ENCODE measurements at places on chromosomes 11 and 22.

- DNase-seq: peak; percentile 19
Measured at GRCh38 chr22:29625090-29625825, 21.8 kb downstream of the NF2 start.

GRCh38 chr11:130671801-130672700, 223.6 kb downstream of the ADAMTS15 start:
- no peak for DNase-seq

DNA sequence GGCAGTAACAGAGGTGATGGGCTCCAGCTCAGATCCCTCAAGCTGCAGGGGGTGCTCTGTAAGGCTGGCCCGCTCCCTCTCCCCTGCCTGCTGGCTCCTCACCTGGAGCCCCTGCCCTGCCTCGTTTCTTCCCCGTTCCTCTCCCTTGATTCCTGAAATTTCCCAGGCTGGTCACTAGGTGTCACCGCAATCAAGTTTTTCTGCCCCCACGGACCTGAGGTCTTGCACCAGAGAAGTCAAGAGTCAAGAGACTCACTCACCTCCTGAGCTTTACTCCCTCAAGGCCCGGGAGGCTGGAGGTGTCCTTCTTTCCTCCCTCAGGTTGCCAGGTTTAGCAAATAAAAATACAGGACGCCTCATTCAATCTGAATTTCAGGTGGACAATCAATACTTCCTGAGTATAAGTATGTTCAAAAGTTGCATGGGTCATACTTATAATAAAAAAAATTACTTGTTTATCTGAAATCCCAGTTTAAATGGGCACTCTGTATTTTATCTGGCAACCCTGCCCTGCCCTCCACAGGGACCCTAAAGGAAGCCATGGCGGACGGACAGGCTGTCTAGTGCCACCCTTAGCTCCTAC, 69.2 kb downstream of the SCUBE1 start:
- DNase-seq: peak; percentile 13

DNA sequence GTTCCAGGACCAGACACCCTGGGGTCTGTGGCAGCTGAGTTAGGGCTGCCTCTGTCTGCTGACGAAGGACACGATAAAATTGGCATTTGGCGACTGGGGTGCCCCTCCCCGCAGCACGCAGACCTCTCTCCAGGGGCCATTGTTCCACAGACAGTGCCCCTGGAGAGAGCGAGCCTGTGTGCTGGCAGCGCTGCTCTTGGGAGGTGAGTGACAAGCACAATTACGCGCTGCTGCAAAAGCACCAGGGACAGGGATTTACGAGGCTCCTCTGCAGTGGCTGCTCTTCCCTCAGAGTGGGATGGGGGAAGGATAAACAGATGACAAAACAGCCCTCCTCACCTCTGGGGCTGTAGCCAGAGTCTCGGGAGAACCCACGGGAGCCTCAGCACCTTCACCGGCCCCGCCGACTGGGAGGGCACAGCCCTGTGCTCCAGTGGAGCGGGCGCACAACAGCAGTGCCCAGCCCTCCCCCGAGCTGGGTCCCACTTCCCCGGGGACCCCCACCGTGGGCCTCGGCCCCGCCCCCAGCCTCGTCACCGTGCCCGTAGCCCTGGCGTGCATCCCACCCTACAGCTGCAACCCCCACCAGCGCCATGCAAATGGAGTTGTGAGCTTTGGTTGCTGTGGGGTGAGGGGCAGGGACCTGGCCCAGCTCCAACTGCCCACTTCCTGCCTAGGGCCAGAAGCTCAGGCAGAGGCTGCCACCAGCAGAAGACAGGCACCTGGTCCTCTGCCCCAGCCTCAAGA, 19.6 kb downstream of the CHID1 start:
- DNase-seq: peak; percentile 85

DNA sequence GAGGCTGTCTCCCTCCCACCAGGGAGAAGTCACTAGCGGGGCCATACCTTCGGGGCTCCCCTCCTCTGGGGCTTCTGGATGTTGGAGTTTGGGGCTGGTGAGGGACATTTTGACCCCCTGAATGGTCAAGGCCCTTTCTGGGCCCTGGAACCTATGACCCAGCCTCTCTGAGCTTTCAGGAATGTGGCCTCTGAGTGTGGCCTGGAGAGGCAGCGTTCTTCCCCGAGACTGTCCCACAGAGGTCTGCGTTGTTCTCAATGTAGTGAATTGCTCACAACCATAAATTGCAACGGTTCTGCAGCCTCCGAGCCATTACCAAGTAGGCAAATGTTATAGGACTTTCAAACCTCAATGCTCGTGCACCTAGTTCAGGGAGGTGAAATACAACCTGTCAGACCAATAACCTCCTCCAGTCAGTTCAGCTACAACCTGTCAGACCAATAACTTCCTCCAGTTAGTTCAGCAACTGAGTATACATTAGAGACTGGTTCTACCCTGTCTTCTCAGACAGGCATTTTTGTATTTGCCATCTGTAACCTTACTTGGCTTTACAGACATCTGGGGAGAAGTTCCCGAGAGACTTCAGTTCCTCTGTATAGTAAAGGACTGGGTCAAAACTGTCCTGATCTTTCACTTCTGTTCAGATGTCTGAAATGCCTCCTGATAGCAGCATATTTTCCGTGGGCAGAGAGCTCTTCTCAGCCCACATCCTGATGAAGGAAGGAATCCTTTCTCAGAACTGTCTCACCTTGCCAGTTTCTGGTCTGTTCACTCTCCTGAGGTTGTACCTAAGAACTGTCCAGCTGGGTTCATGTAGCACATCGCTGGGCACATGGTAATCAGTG, 34.2 kb downstream of the MICAL2 start:
- DNase-seq: no peak

- DNase-seq: no peak
Measured at GRCh38 chr11:46302866-46303265, 25.4 kb downstream of the CREB3L1 start.

- DNase-seq: no peak
Measured at GRCh38 chr11:127376301-127376700, 375.7 kb upstream of the KIRREL3 start.

GRCh38 chr22:20741634-20742581, 32.0 kb upstream of the SERPIND1 start:
- DNase-seq: peak; percentile 66

DNA sequence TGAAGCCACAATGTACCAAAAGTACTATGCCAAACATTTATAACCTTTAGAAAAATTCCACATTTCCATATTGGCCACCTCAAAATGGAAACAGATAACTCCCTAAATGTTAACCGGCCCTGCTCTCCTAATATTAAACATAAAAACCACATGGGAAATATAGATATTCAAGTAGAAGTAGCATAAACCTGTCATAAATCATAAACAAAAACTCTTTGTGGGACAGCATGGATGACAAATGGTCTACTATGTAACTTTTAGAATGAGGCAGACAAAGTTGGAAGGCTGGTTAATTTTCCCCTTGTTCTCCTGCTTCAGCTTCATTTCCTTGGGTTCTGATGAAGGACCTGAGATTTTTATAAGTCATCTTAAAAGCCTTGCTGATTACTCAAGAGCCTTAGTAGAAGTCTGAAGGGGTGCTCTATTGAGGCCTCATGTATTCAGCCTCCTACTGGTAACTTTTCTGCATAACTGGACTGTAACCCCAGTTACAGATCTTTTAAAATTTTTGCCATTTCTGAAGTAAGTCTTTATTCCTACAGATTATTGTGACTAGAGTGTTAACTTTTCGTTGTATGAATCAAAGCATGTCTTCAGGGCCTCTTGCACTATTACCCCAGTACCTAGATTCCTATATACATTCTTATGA, 116.4 kb downstream of the STIM1 start:
- DNase-seq: no peak

- DNase-seq: peak; percentile 67
Measured at GRCh38 chr22:21026783-21027692, 5.3 kb downstream of the SLC7A4 start.

GRCh38 chr11:95070471-95070870, 3.8 kb downstream of the SRSF8 start:
- DNase-seq: no peak

- DNase-seq: peak; percentile 87
Measured at GRCh38 chr11:119832202-119832935, 103.4 kb upstream of the NECTIN1 start.

GRCh38 chr11:2346586-2347307, 30.4 kb upstream of the CD81 start:
- no peak for DNase-seq

DNA sequence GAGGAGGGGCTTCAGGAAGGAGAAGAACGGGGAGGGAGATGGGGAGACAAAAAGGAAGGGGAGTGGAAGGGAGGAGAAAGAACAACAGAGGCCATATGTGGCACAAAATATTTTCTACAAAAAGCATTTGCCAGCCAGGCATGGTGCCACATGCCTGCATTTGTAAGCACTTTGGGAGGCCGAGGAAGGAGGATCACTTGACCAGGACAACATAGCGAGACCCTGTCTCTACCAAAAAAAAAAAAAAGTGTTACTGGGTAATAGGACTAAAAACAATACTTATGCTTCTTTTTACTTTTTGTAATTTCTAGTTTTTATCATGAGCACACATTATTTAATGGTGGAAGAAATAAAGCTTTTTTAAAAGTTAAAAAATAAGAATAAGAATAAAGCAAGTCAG, 5.3 kb downstream of the FAM168A start:
- no peak for DNase-seq

DNA sequence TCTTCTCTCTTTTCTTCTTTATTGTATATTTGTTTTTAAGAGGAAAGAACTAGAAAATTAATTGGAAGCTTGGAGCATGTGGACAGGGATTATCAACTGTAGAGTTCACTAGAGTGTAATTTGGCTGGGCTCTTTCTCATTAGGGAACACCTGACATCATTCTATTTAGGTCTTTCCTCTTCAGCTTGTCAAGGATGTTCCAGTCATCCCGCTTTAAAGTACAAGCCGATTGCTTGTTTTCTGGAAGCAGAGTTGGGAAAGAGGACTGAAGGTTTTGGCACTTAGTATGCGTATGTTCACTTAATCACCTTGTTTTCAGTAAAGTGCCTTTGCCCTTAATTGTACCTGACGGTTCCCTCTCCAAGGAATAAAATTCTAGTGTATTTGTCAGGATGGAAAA, 111.6 kb downstream of the WNT11 start:
- no peak for DNase-seq

GRCh38 chr11:65340226-65340625, 6.6 kb downstream of the DPF2 start:
- DNase-seq: no peak

DNA sequence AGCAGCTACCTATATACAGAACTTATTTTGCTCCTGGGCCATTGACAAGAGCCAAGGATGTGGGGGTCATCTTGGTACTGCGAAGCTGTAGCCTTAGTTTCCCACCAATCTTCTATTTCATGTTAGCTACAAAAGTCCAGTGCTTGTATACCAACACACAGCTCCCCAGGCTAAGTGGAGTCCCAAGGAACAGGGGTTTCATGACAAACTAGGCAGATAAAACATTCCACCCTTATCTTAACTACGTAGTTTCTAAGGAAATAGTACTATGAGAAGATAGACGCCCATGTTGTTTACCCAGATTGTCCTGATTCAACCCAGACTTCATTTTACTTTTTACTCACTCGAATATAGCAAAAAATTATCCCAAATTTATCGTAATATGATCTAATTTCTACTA, 218.5 kb downstream of the DYNC2H1 start:
- DNase-seq: no peak

- DNase-seq: no peak
Measured at GRCh38 chr11:28323621-28324020, 215.4 kb downstream of the METTL15 start.

DNA sequence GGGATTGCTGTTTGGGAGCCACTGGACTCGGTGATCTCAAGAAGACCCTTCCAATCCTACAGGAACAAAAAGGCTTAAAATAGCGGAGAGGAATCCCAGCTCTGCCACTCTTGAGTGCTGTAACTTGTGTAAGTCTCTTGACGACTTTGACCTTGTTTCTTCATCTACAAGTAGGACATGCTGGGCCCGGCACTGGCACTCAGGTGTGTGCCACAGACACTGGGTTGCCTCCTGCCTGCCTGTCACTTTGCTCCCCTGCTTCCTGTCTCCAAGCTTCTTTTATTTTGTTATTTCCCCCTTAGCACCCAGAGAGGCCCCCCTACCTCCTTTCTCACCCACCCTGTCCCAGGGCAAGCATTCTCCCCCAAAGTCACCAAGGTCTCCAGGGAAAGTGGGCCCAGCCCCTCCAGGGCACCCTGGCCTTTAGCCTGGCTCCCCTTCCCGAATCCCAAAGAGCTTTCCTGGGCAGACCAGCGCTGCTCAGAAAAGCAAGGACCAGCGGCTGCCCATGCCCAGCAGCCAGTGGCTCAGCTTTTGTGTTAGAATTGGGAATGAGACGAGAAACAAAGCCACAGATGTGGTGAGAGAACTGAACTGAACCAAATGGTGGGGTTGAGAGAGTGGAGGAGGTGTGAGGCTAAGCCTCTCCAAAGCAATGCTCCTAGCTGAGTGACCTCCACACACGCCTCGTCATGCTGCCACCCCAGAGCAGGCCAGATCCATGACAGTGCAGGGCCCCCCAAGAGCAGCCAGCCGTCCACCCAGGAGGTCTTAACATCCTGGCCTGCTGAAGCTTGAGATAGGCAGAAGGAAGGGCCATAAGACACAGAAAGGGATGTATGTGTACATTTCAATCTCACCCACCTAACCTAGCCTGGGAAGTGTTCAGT, 4.5 kb downstream of the TRIM29 start:
- no peak for DNase-seq

- DNase-seq: no peak
Measured at GRCh38 chr11:66999555-66999954, 23.4 kb upstream of the SYT12 start.

- no peak for DNase-seq
Measured at GRCh38 chr22:46961591-46962295, 199.3 kb downstream of the TBC1D22A start.

- DNase-seq: no peak
Measured at GRCh38 chr11:76724171-76724768, 53.7 kb upstream of the LRRC32 start.

Measured in NCI-H1092 treated with DMSO at 0.1 percent for 48 hours (cell line).